Activated T-helper 1 cell treated with anti-CD3 and anti-CD28 coated beads, Interleukin-12 subunit alpha, Interleukin-12 subunit beta, Interleukin-2, Interleukin-4 antibody, amounts not matched to agents 30 ng/mL and 10 ng/mL and 1 ng/mL, durations not matched to agents 14 hours and 24 hours and 36 hours (primary cell): ENCODE measurements at places on chromosomes 5 and 9. TPM values are rescaled to one million over a fixed set of nuclear protein-coding genes. Genes with fewer than 3 reads are reported as not detected.

GRCh38 chr9:120787933-120788332 lies 5.3 kb downstream of the FBXW2 start:
- H3K27ac ChIP-seq, result no peak overlapping the region
- no peak overlapping the region for H3K4me3 ChIP-seq
- no peak for DNase-seq
- H3K4me1 ChIP-seq, result peaks cover 68% of the 10 kb centered on the region

DNA sequence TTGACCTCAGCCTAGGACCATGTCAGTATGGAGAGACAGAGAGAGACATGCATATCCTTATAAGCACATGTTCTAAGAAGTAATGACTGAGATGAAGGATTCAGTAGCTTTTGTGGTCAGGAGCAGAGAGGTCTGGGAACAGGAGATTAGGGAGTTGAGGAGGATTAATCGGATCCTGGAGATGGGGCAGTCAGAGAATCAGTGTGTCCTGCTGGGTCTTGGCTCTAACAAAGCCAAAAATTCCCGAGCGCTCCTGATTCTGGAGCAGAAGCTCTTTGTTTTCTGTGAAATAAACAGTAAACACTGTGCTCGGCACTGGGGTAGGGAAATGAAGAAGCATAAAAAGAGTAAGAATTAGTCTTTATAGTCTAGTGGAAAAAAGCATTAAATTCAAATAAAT lies 520.0 kb upstream of the CLINT1 start:
- H3K27ac ChIP-seq, result no peak overlapping the region
- H3K4me3 ChIP-seq, result no peak overlapping the region
- H3K36me3 ChIP-seq, result no peaks in the 10 kb centered on the region
- DNase-seq, result no peak
- no peaks in the 10 kb centered on the region for H3K4me1 ChIP-seq

Gene IFNA2
- total RNA-seq, result not detected in 2 replicates

- no peaks in the 10 kb centered on the region for H3K36me3 ChIP-seq
- no peak for DNase-seq
- H3K27me3 ChIP-seq, result no peaks in the 10 kb centered on the region
- H3K4me1 ChIP-seq, result no peaks in the 10 kb centered on the region
Observed at GRCh38 chr9:17882688-17883594, 304.1 kb downstream of the SH3GL2 start.

DNA sequence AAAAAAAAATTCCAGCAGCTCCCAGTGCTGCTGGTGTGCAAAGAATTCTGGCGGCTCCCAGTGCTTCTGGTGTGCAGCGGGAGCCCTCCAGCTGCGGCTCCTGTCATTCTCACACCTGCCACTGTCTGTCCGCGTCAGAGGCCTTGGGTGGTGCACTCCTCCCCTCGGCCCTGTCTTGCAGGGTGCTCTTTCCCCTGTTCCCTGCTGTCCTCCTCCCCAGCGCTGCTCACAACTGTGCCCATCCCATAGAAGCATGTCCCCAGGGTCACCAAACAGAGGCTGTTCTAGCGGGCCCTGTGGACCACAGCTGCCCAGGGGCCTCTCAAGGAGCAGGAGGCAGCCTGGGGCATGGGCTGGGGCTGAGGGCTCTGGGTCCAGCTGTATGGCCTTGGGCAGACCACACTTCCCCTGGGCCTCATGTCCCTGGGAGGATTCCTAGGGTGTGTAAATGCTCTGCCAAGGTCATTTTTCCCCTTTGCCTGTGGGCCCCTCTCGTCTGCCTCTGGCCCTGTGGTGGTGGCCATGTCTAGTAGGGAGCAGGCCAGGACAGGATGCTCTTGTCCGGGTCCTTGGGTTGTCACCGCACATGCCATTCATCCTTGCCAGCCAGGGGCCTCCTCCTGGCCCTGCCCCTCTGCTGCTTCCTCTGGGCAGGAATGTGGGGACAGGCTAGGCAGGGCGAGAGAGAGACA lies 68.2 kb downstream of the PHF2 start:
- no peaks in the 10 kb centered on the region for H3K4me1 ChIP-seq
- no peak overlapping the region for H3K4me3 ChIP-seq
- no peak overlapping the region for H3K27ac ChIP-seq
- H3K36me3 ChIP-seq, result peaks cover 26% of the 10 kb centered on the region
- no peak for DNase-seq

- no peak overlapping the region for H3K4me3 ChIP-seq
- peaks cover 5% of the 10 kb centered on the region for H3K27me3 ChIP-seq
- peaks cover 14% of the 10 kb centered on the region for H3K36me3 ChIP-seq
- H3K27ac ChIP-seq, result peak overlapping the region; percentile 77
- DNase-seq, result no peak
Observed at GRCh38 chr5:156971848-156972525, 9.0 kb upstream of the TIMD4 start.

DNA sequence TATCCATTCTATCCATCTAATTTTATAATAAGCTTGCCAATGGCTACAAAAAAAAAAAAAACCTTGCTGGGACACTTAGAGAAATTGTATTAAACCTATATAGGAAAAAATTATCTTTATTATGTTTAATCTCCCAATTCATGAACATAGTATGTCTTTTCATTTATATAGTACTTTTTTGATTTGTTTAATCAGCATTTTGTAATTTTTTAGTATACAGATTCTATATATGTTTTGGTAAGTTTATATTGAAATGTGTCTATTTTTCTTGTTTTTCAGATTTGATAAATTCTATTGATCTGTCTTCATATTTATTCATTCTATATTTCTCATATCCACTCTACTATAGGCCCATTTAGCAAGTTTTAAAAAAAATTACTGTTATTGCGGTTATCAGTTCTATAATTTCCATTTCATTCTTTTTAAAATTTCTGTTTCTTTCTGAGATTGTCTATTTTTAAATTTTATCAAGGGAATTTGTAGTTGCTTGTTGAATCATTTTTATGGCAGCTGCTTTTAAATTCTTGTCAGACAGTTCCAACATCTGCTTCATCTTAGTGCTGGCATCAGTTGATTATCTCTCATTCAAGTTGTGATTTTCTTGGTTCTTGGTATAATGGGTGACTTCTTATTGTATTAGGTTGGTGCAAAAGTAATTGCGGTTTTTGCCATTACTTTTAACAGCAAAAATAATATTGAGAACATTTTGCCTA lies 170.1 kb upstream of the S1PR3 start:
- no peak for DNase-seq
- H3K27ac ChIP-seq, result no peak overlapping the region
- peaks cover 3% of the 10 kb centered on the region for H3K27me3 ChIP-seq
- H3K4me3 ChIP-seq, result no peak overlapping the region

DNA sequence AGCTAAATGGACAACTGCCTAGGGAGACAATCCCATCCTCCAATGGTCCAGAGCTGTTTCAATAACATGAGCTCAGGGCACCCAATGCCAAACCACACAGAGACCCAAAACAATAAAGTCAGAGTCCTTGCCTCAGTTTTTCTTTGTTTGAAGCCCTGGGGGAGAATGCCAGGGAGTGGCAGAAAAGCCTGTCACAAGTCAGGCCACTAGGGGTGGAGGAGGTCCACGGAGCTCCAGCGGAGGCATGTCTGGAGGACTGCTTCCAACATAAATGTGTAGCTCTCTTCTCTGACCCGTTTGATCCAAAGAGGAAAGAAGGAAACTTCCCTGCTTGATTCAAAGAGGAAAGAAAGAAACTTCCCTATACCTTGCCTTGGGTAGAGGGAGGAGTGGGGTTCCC lies 175.3 kb downstream of the HSPA4 start:
- no peak overlapping the region for H3K4me3 ChIP-seq
- DNase-seq, result no peak
- H3K27ac ChIP-seq, result no peak overlapping the region
- no peaks in the 10 kb centered on the region for H3K36me3 ChIP-seq
- H3K27me3 ChIP-seq, result peaks cover 4% of the 10 kb centered on the region

Gene GMCL2
- not detected in 2 replicates for total RNA-seq

GRCh38 chr9:134828892-134829291 lies 51.7 kb upstream of the FCN2 start:
- H3K4me1 ChIP-seq, result no peaks in the 10 kb centered on the region
- H3K36me3 ChIP-seq, result no peaks in the 10 kb centered on the region
- H3K27me3 ChIP-seq, result no peaks in the 10 kb centered on the region
- DNase-seq, result no peak
- H3K27ac ChIP-seq, result no peak overlapping the region

DNA sequence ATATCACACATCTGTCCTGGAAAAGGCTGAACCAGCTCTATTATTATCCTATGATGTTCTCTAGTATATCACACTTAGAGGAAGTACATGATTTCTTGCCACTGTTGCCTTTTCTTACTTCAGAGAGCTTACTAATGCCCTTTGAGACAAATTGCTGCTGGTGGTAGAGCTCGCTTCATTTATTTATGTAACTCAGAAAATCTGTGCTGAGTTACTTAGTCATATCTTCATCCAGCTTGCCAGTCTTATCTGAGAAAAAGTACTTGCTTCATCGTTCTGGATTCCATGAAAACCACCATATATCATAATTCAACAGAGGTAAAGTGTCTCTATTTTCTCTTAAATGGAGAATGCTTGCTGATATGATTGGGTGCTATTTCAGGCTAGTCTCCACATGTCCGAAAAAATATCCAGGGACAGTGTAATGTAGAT lies 26.6 kb downstream of the PTPDC1 start:
- H3K27ac ChIP-seq, result no peak overlapping the region
- no peak overlapping the region for H3K4me3 ChIP-seq
- no peaks in the 10 kb centered on the region for H3K36me3 ChIP-seq
- H3K4me1 ChIP-seq, result peaks cover 4% of the 10 kb centered on the region
- no peaks in the 10 kb centered on the region for H3K27me3 ChIP-seq

Gene ANP32B
- 305 and 313 TPM in 2 replicates for total RNA-seq

- H3K4me3 ChIP-seq, result no peak overlapping the region
- H3K4me1 ChIP-seq, result no peaks in the 10 kb centered on the region
- no peak for DNase-seq
- H3K27ac ChIP-seq, result no peak overlapping the region
- H3K36me3 ChIP-seq, result no peaks in the 10 kb centered on the region
Observed at GRCh38 chr9:130901498-130902203, 5.0 kb upstream of the QRFP start.

Gene LOX
- not detected in 2 replicates for total RNA-seq

- no peak overlapping the region for H3K27ac ChIP-seq
- H3K27me3 ChIP-seq, result peaks cover 22% of the 10 kb centered on the region
- H3K4me1 ChIP-seq, result no peaks in the 10 kb centered on the region
- no peak overlapping the region for H3K4me3 ChIP-seq
- no peak for DNase-seq
- H3K36me3 ChIP-seq, result no peaks in the 10 kb centered on the region
Observed at GRCh38 chr5:135814812-135815211, 19.7 kb upstream of the SLC25A48 start.

DNA sequence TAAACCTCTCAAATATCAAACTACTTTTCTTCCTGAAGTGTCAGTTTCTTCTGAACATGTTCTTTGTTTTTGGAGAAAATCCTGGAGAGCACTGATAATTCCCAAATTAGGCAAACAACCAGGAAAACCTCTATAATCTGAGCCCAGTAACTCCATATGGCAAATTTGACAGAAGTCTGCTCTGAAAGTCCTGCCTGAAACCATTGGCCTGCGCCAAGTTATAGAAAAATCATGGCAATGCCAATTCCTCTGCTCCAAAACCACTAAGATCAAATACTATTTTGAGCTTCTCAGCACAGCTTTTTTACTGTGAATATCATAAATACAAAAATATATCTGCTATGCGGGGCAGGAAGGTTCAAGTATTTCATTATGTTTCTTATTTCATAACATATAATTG lies 45.9 kb downstream of the PDE4D start:
- H3K4me1 ChIP-seq, result no peaks in the 10 kb centered on the region
- H3K27me3 ChIP-seq, result peaks cover 5% of the 10 kb centered on the region

DNA sequence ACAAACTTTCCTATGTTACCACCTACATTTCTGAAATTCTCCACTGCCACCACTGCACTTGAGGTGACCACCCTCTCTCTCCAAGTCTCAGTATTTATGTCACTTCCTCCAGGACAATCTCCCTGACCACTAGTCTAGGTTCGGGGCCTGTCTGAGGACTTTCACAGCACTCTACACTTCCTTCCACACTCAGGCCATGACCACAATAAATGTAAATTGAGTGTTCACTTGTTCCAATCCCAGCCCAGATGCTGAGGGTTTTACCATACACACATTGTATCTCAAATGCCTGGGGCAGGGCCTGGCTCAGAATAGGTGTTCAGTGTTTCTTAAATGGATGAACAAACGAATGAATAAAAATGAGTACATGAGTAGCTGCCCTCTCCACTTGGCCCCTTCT lies 26.9 kb upstream of the CCNG1 start:
- H3K36me3 ChIP-seq, result no peaks in the 10 kb centered on the region
- peaks cover 6% of the 10 kb centered on the region for H3K4me1 ChIP-seq
- H3K4me3 ChIP-seq, result no peak overlapping the region
- DNase-seq, result no peak
- H3K27ac ChIP-seq, result no peak overlapping the region
- peaks cover 25% of the 10 kb centered on the region for H3K27me3 ChIP-seq

DNA sequence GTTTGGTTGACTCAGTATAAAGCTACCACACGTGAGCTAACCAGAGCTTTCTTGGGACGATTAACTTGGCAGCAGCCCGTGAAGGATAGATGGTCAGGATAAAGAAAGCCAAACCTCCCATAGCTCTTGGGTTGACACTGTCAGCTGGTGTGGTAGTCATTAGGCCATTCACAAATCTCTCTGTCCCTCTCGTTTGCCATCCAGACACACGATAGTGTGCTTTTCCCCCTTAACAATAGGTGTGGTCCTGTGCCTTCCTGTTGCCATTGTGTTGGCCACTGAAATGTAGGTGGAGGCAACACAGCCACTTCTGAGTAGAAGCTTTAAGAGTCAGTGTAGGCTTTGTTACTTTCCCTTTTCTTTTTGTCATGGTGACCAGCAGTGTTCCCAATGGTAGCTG lies 11.7 kb downstream of the OR13J1 start:
- DNase-seq, result no peak
- peaks cover 6% of the 10 kb centered on the region for H3K27me3 ChIP-seq
- no peaks in the 10 kb centered on the region for H3K36me3 ChIP-seq
- no peaks in the 10 kb centered on the region for H3K4me1 ChIP-seq
- H3K27ac ChIP-seq, result no peak overlapping the region

Gene ADAMTS13
- total RNA-seq, result 1.2 and 1.7 TPM in 2 replicates

GRCh38 chr5:3400659-3401058 lies 195.0 kb upstream of the IRX1 start:
- H3K27ac ChIP-seq, result no peak overlapping the region
- no peaks in the 10 kb centered on the region for H3K27me3 ChIP-seq
- H3K36me3 ChIP-seq, result no peaks in the 10 kb centered on the region
- no peaks in the 10 kb centered on the region for H3K4me1 ChIP-seq

DNA sequence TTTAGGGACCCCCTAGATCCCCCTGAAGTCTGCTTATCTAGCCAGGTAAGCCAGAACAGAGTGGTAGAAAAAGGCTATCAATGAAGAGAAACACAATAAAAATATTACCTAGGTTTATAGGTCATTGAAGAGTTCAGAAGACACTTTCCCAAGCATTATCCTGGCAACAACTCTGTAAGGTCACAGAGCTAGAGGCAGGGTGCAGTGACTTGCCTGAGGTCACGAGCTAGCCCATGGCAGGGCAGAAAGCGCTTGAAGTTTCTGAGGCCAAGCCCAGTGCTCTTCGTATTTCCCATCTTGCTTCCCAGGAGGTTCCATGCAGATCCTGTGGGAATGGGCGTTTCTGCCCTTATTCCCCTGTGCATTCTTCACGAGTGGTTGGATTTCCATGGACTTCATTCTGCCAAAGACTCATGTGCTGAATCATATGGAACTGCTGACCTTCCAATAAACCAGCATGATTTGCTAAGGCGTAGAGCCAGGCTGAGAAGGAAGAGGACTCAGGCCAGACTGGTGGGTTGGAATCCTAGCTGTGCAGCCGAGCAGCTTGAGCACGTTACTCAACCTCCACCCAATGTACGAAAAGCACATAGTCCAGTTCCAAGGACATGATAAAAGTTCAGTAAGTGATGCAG lies 22.1 kb downstream of the TRMO start:
- H3K27ac ChIP-seq, result no peak overlapping the region
- H3K4me3 ChIP-seq, result no peak overlapping the region
- no peak for DNase-seq

Gene UBE2QL1
- total RNA-seq, result 0.73 and 0.91 TPM in 2 replicates
